Stimulated activated CD4-positive, alpha-beta T cell treated with anti-CD3 and anti-CD28 coated beads, Interleukin-4, amount 100 ng/mL, for 24 hours (primary cell): ENCODE measurements at places on chromosomes 7 and 10.

- no peak for DNase-seq
Observed at GRCh38 chr7:14598978-14599377, 303.6 kb downstream of the DGKB start.

- no peak for DNase-seq
Observed at GRCh38 chr7:20735346-20736065, 51.2 kb downstream of the SP8 start.

DNA sequence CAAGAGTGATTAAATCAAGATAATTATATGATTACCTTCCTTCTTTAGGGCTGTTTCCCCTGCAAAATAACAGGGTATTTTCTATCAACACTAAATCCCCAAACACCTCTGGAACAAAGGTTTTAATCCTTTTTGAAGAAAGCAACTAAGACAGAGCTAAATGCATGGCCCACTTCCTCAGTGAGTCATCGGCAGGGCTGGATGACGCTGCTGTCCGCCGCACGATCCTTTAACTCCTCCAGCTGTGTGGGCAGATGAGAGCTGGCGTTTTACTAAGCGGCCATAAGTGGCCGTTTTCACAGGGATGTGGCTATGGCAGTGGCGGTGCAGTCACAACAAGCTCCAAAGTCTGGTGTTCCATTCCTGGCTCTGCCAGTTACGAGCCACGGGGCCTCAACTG, 76.0 kb upstream of the C1QL3 start:
- no peak for DNase-seq

DNA sequence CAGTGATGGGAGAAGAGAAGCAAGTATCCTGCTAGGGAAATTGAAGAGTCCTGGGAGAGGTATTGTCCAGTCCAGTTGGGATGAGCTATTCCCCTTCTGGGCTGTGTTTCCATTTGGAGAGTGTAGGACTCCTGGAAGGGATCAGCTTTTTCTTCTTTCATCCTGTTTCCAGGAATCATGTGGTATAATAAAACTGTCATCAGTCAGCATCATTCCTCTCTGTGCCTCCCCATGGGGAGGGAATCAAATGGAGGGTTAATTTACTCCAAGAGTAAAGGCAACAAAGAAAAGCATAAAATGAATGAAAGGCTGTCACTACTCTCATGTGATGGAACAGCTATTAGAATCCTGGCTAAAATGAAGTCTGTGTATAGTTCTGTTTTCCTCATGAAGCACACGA, 429.9 kb downstream of the SORCS3 start:
- DNase-seq: no peak

- DNase-seq: no peak
Observed at GRCh38 chr7:115297656-115298055, 375.8 kb downstream of the MDFIC start.

GRCh38 chr10:117096599-117097201, 41.4 kb downstream of the VAX1 start:
- no peak for DNase-seq

DNA sequence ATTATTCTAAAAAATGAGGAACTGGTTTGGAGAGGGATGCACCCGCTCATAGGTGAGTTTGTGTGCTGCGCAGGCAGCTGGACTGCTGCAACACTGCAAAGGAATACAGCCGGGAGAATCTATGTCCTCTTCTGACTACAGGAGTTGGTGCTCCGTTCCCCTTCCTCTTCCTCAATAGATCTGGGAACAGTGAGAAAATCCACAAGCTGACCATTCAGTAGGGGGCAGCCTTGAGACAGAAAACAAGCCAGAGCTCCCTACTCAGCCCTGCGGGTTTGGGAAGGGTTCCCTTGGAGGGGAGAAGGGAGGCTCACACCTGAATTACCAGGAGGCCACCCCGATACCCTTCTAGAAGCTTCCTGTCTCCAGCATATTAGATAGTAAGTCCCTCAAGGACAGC, 87.3 kb upstream of the FOXI2 start:
- DNase-seq: no peak

DNA sequence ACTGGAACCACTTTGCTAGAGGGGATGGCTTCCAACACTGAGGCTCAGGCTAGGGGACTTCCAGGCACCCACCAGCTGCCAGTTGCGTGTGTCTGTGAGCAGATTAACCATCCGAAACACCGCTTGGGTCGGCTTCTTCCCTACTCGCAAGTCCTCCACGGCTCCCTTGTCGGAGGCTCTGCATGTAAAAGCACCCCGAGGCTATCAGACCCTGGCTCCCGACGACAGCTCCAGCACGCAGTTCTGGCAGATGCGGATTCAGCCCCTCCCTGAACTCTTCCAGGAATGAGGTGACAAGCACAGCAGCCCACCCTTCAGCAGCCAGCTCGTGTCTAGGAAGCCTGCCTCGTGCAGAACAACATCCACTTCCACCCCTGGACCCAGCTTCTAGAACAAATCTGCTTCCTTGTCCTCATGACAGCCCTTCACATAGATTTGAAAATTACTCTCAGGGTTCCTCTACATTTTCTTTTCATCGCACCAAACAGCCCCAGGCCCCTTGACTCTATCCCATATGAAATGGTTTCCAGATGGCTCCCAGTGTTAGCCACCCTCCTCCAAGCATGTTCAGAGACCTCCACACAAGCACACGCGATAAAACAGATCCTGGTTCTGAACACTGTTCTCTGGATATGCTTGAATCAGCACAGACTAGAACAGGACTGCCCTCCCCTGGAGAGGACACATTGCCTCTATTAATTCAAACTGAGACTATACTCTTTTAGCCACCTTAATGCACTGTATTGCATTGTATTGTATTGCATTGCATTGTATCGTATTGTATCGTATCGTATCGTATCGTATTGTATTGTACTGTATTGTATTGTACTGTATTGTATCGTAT, 44.6 kb downstream of the SLIT1 start:
- no peak for DNase-seq

DNA sequence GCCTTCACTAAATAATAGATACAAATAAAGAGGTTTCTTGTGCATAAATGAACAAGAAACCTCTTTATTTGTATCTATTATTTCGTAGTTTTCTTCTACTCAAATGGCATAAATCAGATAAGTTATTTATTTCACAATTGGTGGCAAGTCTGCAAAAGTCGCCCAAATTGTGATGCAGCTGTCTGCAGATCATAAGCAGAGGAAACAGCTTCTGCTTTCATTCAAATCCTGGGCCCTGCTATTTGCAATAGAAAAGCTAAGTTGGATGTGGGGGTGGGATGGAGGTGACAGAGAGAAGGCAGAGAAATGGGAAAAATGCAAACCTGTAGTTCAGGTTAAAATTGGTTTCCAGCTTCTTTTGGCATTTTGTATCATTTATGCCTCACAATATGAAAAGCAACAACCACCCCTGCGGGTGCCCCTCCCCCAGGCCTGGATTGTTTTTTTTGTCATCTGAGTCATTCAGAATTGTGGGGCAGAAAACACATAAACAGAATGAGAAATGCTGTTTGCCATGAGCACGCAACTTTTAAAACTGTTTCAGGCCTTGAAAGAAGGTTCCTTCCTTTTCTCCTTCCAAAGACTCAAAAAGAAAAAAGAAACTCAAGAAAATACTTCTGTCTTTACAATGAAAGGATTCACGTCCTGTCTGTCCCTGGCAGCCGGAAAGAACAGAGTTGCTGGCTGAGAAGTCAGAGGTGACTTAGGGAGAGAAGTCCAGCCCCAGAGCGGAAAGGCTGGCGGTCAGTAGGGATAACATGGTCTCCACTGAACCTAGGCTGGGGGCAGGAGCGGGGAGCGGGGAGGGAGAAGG, 132.9 kb downstream of the BAMBI start:
- DNase-seq: no peak

GRCh38 chr7:1963575-1963974, 269.2 kb downstream of the MAD1L1 start:
- DNase-seq: no peak

GRCh38 chr7:90564455-90564854, 31.7 kb upstream of the CDK14 start:
- no peak for DNase-seq

- no peak for DNase-seq
Observed at GRCh38 chr10:101609481-101609880, 21.4 kb downstream of the DPCD start.

DNA sequence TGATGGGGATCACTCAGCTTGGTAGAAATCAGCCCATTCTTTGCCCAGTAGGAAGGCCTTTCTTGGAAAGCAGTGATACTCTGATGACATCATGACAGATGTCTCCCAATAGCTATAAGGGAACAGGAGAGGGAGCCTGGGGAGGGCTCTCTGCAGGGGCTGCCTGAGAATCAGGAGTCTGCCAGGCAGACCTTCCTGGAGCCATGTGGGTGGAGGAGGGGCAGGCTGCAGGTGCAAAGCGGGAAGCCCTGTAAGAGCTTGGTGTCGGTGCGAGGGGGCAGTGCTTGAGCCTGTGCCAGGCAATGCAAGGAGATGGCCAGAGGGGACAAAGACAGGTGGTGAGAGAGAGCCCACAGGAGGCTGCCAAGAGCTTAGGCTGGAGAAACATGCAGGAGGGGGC, 5.0 kb upstream of the TNS3 start:
- DNase-seq: no peak

- no peak for DNase-seq
Observed at GRCh38 chr7:29884399-29885272, 78.3 kb downstream of the WIPF3 start.

DNA sequence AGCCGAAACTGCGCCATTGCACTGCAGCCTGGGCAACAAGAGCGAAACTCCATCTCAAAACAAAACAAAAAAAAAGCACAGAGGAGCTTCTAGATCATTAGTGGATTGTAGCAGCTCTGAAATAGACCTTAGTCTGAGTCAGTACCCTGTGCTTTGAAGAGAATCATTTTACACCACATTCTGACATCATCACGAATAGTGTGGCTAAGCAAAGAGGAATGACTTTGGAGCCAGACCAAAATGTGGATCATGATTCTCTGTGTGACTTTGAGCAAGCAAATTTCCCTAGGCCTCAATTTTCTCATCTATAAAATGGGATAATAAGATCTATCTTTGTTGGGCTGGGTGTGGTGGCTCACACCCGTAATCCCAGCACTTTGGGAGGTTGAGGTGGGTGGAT, 618.9 kb downstream of the CALN1 start:
- DNase-seq: no peak

GRCh38 chr7:81604075-81604807, 165.6 kb downstream of the HGF start:
- no peak for DNase-seq

DNA sequence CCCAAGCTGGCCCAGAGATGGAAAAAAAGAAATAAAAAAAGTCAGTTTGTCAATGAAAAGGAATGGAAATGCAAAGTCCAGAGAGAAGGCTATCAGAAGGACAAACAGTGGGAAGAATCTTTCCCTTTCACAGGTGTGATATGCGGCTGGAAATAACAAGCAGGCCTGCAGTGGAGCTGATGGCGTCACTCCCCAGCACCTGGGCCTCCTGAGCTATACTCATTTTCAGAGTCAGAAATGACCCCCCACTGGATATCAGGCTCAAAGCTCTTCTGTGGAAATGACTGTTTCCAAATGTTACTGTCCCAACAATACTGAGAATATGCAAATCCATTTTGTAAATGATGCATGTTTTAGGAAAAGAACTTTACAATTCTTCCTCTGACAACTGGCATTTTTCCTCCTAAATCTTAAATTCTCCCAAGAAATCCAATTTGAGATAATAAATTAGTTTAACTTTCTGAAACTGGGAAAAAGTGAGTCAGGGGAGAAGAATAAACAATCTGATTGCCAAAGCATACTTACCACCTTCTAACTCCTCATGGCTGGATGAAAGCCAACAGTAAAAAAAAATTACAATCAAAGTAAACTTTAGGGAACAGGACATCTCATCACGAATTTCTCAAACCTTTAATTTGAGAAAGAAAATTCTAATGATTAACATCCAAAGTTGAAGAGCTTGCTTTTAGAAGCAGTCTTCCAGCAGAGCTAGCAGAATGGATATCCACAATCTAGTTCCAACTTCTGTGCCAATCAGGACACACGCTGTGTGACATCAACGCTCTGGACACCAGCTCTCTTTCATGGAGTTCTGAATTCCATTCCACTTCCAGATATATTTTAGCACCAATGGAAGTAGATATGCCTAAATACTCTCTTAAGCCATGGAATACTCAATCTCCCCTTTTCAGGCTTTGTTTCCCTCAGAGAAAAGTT, 5.3 kb upstream of the CUZD1 start:
- DNase-seq: no peak

DNA sequence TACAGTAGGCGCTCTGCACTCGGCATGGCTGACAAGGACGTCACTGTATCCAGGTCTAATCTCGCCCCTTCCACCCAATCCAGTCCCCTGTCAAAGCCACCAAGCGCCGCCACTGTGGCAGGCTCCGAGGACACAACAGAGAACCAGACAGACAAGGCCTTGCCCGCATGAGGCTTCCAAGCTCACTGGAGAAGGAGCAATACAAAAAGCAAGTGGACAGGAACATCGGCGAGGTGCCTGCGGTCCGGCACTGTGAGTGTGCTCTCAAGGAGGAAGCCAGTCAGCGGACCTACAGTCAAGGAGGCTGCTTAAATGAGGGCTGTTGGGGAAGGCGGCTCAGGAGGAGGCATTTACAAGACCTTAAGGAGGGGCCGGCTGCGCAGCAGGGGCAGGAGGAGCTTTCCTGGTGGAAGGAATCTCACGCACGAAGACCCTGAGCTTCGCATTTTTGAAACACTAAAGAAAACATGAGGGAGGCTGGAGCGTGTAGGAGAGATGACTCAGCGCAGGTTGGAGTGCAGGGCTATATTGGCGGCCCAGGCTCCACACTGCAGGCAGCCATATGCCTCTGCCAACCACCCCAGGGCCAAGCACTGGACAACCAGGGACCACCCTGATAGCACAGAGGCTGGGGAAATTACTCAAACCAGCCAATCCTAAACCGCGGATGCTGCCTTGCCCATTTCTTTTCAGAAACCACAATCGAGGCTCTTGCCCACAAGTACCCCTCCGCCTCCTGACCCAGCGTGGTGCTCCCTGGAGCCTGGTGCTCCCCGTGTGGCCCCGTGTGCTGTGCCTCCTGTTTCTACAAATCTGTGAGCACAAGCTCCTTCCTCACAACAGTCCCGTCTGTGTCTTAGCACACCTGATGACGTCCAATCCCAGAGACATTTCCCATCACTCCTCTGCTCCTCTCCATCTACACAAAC, 28.9 kb downstream of the GNA12 start:
- DNase-seq: no peak

DNA sequence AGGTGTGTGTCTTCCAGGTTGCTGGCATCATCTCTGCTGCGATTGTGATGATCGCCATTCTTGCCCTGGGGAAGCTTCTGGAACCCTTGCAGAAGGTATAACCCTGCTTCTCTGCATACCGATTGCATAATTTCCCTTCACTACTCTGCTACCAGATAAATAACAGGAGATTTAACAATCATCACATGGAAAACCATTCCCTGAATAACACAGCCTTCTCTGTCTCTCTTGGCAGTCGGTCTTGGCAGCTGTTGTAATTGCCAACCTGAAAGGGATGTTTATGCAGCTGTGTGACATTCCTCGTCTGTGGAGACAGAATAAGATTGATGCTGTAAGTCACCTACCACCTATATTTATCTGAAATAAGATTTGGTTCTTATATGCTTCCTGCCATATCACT, 33.8 kb downstream of the SLC26A4 start:
- DNase-seq: no peak

DNA sequence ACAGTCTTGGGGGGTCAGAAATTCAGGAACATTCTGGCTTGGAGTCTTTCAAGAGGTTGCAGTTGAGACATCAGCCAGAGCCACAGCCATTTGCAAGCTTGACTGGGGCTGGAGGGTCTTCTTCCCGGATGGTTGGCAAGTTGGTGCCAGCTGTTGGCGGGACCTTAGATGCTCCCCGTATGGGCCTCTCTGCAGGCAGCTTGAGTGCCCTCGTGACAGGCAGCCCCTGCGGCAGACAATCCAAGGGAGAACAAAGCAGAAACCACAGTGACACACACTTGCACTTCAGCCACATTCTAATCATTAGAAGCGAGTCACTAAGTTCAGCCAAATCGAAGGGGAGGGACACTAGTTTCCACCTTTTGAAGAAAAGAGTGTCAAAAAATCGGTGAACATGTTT, 59.4 kb upstream of the MXI1 start:
- no peak for DNase-seq
